ENCODE measurements at places on chromosomes 2 and 18.

DNA sequence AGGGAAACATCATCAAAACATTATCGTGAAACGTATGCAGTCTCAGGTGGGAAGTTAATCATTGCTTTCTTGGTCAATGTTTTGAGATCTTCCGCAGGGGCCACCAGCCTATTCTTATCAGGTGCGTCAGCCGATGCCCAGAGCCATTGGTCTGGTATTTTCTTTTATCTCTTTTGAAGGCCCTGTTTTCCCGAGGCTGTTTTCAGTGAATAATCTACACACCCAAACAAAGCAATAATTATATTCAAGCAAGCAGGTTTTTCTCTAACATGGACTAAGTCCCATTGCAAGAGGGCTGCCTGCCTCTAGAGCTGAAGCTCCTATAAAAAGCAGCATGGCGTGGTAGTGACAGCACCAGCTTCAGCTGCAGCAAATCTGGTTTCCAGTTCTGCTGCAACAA is 430.0 kb upstream of the ID2 start:
- DNase-seq = no peak

- DNase-seq = peak; percentile 39
Measured at GRCh38 chr2:46461011-46461674, 18.2 kb upstream of the TMEM247 start.

GRCh38 chr2:54416166-54416813 is 39.8 kb upstream of the SPTBN1 start:
- no peak for DNase-seq

DNA sequence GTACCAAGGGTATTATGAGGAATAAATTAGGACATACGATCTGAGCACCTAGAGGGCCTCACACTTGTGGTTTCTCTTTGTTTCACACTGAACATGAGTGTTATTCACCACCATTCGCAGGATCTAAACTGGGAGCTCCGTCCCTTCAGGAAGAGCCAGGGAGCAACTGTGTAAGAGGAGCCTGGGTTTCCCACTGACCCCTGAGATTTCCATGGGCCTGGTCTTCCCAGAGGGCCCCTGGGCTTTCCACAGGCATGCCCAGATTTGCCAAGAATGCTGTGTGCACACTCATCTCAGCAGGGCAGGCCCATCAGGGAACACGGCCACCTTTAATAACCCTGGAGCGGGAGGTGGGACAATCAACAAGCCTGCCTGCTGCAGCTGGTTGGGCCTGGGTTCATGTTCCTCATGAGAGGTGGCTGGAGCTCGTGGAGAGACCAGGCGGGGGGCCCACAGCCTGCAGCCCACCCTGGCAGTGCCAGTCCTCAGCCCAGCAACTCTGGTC is 416.8 kb upstream of the MYT1L start:
- DNase-seq = no peak

DNA sequence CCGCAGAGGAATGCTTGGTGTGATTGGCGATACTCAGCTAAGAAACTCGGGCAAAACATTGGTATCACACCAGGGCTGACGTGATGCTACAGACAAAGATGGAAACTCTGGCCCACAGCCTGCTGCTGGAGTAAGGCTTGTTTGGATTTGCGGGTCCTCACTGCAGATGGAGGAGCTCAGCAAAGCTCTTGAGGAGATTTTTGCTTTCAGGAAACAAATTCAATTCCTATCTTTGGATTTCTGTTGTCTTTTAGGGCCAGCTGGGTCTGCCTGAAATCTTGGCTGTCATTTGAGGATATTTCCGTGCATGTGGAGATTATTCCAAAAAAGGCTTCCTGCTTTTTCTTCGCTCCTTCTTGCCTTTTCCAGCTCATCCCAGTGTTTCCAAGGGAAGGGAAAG is 475.8 kb downstream of the TSN start:
- no peak for DNase-seq

- DNase-seq = no peak
Measured at GRCh38 chr2:120231564-120231973, 8.4 kb upstream of the TMEM185B start.

- DNase-seq = no peak
Measured at GRCh38 chr2:202824901-202825300, 46.7 kb downstream of the ICA1L start.

DNA sequence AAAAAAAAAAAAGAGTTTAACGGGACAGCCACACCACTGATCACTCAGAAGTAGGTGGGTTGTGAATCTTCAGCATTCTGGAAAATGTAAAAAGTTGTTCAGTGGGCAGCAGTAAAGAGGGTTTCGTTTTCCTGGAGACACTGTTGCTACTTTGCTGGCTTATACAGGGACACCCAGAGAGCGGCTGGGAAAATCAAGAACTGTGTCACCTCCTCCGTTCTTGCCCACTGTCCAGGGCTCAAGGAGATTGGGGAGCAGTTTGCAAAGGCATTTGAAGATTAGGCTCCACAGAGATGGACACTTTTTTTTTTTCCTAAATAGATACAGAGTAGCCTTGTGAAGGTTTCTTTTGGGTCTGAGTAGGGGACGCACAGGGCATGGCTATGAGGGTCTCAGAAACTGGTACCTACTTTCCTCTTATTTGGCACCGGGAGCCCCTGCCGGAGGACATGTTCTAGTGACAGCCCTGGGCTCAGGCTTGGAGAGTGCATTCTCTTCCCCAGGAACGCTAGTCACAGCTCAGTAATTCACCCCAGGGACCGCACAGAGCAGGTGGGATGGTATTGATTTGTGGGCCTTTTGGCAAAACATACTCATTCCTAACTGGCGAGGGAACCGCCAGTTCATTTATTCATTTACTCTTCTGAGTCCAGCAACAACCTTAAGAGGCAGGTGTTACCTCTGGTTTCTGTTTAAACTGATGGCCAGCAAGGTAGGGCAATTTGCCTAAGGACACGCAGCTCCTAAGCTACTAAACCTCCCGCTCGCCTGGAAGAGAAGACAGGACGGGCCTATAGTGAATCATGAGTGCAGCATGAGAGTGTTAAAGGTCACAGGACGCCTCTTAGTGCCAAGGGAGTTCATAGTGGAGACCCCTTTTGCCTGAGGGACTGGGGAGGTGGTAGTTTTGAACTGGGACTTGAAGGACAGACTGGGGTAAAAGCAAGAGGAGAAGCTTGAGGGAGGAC is 53.1 kb downstream of the HPCAL1 start:
- DNase-seq = no peak

DNA sequence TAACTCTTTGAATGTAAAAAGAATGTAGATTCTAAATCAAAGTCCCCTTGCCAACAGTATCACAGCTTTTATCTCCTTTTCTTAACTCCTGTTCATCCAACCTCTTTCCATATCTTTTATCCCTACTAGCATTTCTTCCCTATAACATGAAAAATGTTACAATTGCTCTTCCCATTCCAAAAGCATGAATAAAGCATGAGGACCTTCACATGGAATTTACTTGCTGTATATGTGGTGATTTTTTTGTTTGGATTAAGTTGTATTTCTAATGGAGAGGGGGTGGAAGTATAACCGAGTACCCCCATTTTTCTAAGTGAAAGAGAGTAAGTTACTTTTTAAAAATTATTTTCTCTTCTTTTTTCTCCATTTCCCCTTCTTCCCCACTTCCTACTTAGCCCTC is 94.9 kb upstream of the RBBP8 start:
- DNase-seq = no peak

GRCh38 chr18:12606592-12607315 is 51.2 kb downstream of the SPIRE1 start:
- DNase-seq = no peak

- no peak for DNase-seq
Measured at GRCh38 chr2:602571-603359, 74.4 kb downstream of the TMEM18 start.

All from stimulated activated CD4-positive, alpha-beta T cell treated with anti-CD3 and anti-CD28 coated beads, Interleukin-15, amount 100 ng/mL, for 1 hour (primary cell).